ENCODE measurements at places on chromosomes 12 and 14.
A peak's percentile ranks its signal among the peaks of the same experiment; 100 is the strongest.

DNA sequence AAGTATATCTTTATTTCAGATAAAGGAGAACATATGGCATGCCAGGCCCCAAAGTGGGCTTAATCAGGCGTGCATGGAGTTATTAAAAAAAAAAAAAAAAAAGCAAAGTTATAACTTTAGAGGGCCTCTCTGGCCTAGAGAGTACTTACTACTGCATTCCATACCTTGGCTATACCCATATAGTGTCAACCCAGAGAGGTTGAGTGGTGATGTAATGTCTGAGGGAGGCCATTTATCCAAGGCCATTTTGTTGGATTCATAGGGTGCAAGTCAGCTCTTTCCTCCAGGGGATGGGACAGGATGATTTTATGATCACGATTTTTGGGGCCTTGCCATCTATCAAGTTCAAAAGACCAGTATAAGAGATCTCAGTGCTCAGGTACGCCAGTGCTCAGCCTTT lies 66.4 kb downstream of the DCAF5 start:
- no peak for DNase-seq

- no peak for DNase-seq
Observed at GRCh38 chr12:52392465-52393007, 7.1 kb upstream of the KRT84 start.

DNA sequence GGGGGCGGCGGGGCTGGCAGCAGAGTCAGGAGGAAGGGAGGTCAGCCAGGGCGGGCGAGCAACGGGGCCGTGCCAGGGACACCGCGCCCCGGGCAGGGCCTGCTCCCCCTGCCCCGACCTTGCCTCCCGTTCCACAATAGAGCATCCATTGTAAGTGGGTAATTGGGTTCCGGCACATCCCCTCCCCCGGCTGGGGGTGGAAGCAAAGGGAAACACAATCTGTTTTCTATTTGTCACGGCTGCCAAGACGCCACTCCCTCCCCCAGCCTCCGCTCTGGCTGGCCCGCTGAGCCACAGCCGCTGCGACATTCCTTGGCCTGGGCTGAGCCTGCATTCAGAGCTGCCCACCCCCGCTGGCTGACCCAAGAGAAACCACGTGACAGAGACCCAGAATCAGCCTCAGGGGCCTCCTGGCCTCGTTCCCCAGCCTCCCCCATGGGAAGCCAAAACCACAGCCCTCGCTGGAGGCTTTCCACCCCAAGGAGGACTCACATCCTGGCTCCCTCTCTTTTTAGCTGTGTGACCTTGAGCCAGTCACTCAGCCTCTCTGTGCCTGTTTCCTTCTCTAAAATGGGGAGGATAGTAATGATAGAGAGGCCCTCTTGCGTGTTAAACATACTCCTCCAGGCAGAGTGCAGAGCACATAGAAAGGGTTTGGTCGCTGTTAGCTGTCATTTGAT lies 117.6 kb downstream of the SCARB1 start:
- DNase-seq = no peak

DNA sequence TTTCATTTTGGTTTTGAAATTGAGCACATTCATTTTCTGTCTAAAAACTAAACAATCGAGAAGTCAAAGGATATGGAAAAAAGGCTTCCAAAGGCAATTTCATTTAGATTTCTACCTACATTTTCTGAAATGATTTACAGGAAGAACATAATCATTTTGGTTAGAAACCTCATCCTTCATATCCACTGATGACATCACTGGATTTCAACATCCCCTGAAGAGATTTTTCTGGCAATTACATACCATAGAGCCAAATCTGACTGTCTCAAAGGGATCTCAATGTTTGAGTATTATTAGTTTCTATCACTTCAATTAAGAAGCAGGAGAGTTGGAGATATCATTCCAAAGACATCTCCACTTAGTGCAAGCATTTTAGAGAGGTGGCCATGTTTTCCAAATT lies 137.8 kb downstream of the TTC7B start:
- DNase-seq = no peak

DNA sequence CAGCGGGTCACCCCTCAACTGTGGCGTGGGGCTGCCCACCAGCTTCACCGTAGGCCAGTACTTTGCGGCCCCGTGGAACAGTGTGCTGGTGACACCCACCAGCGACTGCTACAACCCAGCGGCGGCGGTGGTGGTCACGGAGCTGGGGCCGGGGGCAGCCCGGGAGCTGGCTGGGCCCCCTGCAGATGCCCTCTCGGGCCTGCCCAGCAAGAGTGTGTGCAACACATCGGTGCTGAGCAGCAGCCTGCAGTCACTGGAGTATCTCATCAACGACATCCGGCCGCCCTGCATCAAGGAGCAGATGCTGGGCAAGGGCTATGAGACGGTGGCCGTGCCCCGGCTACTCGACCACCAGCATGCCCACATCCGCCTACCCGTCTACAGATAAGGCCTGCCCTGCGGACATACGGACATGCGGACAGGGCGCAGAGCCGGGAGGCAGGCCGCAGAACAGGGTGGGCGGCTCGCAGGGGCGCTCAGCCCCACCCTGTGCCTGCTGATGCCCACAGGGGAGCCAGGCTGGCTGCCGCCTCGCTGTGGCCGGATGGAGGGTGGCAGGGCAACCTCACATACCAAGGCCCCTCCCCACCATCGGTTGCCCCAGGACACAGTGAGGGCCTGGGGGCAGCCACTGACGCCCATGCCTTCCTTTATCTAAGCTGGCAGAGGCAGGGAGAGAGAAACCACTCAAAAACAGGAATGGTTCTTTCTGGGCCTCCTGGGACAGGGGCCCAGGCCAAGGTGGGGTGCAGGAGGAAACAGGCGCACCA lies 55.5 kb downstream of the FAM222A start:
- DNase-seq = no peak

GRCh38 chr12:67921286-67921685 lies 68.0 kb upstream of the IFNG-AS1 start:
- DNase-seq = no peak

DNA sequence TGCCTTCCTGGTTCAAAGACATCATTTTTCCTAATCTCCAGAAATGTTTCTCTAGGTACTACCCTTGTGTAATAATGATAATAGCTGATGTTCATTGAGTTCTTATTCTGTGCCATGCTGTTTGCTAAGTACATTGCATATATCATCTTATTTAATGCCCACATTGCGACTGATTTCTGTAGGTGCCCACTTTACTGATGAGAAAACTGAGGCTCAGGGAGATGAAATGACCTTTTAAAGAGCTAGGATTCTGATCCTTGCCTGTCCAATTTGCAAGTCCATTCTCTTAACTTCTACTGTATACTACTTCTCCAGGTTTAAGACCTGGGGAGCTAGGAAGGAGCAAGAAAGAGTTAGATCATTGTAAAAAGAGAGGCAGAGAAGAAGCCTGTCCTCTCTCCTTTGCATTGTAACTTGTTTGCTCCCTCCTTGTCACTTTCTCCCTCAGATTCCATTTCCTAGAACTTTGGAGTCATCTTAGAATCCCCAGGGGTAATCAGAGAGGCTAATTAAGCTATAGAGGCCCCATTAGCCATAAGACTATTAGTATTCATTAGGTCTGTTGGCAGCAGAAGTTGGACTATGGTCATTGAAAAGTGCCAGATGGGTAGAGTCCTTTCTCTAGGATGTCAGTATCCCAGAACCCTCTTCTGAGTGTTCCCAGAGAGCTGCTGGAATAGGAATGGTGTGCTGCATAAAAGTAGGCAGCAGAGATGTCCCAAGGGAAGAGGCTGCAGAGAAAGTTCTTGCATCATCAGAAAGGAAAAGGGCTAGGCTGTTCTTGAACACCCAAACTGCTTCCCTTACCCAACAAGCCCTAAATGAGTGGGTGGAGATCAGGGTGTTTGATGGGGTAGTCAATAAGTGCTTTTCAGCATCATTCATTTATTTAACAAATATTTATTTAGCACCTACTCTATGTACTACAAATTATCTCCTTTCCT lies 3.1 kb downstream of the DGKA start:
- no peak for DNase-seq

DNA sequence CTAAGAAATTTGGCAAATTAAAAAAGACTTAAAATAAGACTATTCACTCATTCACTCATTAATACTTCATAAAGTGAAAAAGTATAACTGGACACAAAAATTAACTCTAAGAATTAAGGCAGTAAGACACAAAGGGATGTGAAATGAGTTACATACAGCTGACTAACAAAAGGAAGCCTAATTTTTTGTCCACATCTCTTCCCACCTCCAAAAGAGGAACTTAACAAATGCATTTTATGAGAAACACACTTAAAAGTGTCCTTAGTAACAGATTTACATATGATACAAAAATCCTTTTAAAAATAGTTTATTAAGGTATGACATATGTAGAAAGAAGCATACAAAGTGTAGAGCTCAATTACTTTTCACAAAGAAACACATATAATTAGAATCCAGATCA lies 88.9 kb downstream of the NUMB start:
- DNase-seq = no peak

DNA sequence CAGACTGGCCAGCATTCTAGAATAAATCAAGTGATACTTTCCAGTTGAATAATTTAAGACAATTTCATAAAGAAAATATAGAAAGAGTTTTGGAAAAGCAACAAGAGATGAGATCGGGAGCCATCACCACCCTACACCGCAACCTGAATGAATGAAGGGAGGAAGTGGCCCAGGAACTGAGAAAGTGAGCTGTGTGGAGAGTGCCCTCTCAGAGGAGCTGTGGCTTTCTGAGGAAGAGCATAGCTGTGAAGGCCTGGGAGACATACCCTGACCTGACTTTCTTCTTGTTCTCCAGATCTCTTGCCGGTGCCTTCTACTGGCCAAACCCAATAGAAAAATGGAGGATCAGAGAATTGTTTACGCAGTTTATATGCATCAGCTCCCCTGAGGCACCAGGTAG lies 79.3 kb upstream of the TSPAN8 start:
- no peak for DNase-seq

- DNase-seq = no peak
Observed at GRCh38 chr12:123715195-123715594, 3.0 kb downstream of the ATP6V0A2 start.

DNA sequence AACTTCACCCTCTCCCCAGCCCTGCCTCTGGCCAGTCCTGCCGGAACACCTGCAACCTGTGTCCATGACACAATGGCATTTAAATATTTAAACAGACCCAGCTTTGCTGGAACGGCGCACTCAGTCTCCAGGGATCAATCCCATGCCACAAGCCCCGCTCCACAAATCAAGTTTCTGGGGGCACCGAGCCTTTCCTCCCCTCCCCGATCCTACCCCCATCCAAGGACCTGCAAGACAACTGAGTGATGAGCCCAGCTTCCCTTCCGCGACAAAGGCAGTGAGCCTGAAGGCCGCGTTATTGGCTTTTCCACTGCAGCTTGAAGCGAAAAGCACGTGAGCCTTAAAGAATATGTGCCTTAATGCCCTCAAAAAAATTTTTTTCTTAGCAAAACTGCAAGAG lies 185.7 kb downstream of the DPF3 start:
- DNase-seq = no peak

DNA sequence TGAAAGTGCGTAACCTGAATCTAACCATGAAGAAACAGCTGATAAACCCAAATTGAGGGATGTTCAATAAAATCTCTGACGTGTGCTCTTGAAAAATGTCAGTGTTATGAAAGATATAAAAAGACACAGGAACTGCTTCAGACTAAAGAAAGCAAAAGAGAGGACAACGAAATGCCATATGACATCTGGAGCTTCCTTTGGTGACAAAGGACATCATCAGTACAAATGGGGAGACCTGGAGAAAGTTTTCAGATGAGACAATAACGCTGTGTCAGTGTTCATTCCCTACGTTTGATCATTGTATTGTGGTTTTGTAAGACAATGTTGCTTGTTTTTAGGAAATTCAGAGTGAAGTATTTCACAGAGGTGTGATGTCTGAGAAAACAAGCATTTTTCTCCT lies 125.9 kb upstream of the MAP1LC3B2 start:
- no peak for DNase-seq

- DNase-seq = peak; percentile 58
Observed at GRCh38 chr12:117857632-117858612, 110.9 kb downstream of the KSR2 start.

DNA sequence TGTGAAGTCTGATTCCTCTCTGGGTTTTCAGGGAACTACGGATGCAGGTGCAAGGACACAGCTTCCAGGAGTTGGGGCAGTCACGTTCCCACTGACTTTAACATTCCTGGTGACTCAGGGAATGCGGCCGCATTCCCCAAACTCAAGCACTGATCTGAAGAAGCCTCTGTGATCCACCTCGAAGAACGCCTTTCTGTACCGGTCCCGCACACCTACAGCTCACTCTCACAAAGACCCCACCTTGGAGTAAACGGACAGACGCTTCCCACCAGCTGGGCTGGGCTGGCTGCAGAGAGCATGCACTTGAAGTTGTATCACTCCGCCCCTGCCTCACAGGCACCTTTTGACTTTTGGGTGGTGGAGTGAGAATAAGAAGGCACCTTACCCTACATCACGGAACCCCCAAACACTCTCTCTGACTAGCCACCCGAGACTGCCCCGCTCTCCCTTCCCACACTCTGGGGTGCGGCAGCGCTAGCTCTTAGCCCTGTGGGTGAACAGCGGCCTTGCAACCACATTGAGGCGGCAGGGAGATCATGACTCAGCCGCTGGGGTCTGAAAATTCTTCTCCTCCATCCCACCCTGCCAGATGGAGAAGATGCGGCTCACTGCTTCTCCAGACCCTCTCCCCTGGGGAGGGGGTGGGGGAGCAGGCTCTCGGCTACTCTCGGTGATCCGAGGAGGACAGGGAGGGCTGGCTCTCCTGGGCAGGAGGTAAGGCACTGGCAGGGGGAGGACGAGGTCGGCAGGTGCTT lies 23.7 kb upstream of the HDAC7 start:
- no peak for DNase-seq

- DNase-seq = no peak
Observed at GRCh38 chr14:24253936-24254335, 9.0 kb downstream of the TGM1 start.

- DNase-seq = no peak
Observed at GRCh38 chr12:99920353-99920960, 64.3 kb downstream of the ANKS1B start.

DNA sequence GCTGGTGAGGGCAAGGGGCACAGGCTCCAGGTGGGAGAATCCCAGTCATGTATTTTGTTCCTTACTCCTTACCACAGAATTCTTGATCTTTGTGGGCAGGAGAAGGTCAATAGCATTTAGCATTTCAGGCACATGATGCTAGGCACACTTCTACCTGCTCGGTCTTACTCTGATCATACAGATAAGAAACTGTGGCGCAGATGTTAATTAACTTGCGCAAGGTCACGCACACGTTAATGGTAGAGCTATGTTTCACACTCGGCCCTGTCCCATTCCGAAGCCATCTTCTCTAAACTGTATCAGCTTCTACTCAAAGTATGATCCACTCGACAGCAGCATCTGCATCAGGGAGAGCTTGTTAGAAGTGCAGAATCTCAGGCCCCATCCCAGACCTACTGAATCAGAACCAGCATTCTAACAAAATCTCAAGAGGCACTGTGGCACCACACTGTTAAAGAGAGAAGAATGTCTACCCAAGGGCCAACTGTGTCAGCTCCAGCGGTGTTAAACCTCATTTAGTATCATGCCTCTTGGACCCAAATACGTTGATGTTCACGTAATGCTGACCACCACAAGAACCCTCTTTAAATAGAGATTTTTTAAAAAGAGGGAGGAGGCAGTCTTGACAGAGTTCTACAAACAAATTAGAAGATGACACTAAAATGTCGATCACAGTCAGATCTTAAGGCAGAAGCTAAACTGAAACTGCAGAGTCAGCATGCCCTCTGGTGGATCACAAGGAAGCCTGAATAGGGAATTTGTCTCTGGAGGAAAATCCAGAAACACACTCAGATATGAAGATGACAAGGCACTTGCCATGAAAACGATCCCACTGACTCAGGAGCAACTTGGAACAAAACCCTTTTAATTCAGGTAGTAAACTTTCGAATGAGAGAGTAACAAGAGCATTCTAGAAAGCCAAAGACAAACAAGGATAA lies 7.3 kb downstream of the STXBP6 start:
- no peak for DNase-seq
